Sigmoid colon (tissue), 7 donors: ENCODE measurements at places on chromosomes 3 and 15. TPM values are rescaled to one million over a fixed set of nuclear protein-coding genes. Genes with fewer than 3 reads are reported as not detected.

DNA sequence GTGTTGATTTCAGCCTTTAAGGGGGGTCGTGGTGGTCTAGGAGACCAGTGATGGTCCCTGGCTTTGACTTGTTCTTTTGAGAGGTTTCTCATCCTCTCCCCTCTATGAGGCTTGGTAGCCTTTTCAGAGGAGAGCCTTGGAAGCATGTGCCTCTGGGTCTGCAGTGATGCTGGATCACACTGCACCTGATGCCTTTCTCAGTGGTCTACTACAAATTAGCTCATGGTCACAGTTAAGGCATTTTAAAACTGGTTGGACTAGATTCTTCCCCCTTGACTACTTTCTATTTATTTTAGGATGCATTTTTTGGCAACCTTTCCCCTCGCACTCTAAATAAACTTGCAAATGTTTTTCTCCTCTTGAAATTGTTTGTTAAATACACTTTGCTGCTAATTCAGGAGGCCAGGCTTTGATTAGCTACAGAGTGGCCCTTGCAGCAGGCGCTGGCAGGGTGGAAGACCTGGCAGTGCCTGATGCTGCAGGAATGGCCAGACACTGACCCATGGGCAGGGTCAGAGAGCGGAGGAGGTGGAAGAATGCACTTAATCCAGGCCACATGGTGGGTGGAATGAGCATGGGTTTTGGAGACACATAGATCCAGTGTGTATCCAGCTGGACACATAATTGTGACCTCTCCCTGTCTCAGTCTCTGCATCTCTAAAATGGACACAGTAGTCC is 318.8 kb upstream of the CTDSPL start:
- no peak overlapping the region for H3K27ac ChIP-seq
- no peak for DNase-seq
- H3K4me1 ChIP-seq = no peaks in the 10 kb centered on the region
- no peak overlapping the region for H3K4me3 ChIP-seq
- H3K27me3 ChIP-seq = no peaks in the 10 kb centered on the region

Gene MORC1
- not detected for total RNA-seq

DNA sequence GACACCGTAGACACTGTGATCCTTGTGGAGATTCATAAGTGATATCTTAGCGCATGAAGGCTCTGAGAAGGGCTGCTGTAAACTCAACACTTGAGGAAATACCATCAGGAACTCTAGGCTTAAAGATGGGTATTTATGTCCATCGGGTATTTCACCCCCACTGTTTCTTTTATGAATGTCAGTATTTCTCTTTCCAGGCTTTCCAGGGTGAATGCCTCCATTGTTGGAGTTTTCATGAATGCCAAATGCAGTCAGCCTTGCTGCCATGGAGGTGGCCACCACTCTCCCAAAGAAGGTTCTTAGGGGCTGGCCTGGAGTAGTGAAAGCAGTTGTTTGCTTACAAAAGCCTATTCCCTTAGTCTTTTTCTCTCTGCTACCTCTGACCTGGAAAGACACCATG is 259.2 kb downstream of the SLCO3A1 start:
- no peak for DNase-seq
- peaks cover 6% of the 10 kb centered on the region for H3K4me1 ChIP-seq
- H3K4me3 ChIP-seq = no peak overlapping the region
- H3K36me3 ChIP-seq = no peaks in the 10 kb centered on the region

Gene TRAT1
- total RNA-seq = 0.33 TPM
